Femur (tissue), 1 donor: ENCODE measurements at places on chromosomes 3 and 15.
A peak's percentile ranks its signal among the peaks of the same experiment; 100 is the strongest.

- no peak for DNase-seq
Measured at GRCh38 chr15:67809441-67809840, 15.9 kb upstream of the SKOR1 start.

- DNase-seq = no peak
Measured at GRCh38 chr15:94265982-94266381, 34.6 kb downstream of the MCTP2 start.

GRCh38 chr3:196202516-196202970, 8.7 kb downstream of the ZDHHC19 start:
- DNase-seq = peak; percentile 74

DNA sequence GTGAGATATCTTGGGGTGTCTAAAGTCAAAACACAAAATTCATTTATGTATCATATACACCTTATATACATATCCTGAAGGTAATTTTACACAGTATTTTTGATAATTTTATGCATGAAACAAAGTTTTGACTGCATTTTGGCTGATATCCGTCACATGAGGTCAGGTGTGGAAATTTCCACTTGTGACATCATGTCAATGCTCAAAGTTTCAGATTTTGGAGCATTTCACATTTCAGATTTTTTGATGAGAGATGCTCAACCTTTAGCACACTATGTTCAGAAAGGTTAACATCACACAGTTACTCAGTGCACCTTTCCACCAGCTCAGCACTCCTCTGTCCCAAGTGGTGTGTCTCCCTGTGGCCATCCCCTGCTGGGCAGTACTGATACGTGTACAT, 37.7 kb upstream of the CPB1 start:
- no peak for DNase-seq

GRCh38 chr3:189121092-189121491, 50.7 kb upstream of the TPRG1 start:
- no peak for DNase-seq

GRCh38 chr3:100971798-100972197, 21.4 kb downstream of the ABI3BP start:
- DNase-seq = no peak

GRCh38 chr3:22098021-22098420, 347.0 kb upstream of the ZNF385D start:
- no peak for DNase-seq

DNA sequence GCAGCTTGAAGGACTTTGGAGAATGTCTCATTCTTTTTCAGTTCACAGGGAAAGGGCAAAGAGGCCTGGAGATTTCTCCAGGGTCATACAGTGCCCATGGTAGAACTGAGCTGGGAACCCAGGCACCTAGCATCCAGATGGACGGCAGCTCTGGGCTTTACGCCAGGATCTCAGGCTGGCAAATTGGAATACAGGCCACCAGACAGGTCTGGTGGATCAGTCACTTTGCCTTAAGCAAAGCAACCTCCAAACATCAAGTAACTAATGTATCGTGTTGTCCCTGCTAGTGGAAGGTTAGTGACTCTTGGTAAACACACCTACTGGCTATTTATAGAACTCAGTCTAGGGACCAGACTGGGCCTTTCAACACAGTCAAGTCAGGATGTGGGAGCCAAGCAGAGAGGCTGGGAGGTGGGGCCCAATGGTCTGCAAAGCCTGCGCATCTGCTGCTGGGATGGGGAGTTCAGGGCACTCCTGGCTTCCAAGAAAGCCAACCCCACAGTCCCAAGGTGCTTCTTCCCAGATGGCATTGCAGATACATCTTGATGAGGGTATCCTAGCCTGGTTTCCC, 30.2 kb downstream of the RPLP1 start:
- peak; percentile 12 for DNase-seq
